ENCODE measurements at places on chromosomes 1 and 21.

- DNase-seq: no peak
These were observed 14.0 kb downstream of the HSF2BP start for GRCh38 chr21:43645136-43645891.

DNA sequence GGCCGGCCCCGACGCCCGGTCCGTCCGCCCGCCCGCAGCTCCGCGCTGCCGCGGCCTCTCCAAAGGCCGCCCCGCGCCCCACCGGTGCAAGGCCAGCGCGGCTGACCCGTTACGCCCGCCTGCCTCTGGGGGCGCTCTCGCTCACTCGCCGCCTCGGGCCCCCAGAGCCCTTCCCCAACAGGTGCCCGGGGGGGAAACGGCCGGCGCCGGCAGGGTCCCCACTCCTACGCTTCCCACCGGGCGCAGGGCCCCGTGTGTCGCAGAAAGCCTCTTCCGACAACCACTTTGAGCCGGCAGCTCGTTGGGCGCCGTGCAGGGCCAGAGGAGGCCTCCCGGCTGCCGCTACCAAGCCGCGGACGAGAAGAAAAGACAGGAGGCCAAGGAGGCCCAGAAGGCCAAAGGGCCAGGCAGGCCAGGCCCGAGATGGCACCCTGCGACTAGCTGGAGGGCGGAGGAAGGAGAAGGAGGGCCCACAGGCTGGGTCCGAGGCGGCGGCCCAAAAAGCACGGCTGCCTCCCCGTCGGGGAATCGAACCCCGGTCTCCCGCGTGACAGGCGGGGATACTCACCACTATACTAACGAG lies 64.9 kb upstream of the FCGR2A start:
- no peak for DNase-seq

GRCh38 chr1:218886101-218886871 lies 287.4 kb upstream of the LYPLAL1 start:
- peak; percentile 24 for DNase-seq

DNA sequence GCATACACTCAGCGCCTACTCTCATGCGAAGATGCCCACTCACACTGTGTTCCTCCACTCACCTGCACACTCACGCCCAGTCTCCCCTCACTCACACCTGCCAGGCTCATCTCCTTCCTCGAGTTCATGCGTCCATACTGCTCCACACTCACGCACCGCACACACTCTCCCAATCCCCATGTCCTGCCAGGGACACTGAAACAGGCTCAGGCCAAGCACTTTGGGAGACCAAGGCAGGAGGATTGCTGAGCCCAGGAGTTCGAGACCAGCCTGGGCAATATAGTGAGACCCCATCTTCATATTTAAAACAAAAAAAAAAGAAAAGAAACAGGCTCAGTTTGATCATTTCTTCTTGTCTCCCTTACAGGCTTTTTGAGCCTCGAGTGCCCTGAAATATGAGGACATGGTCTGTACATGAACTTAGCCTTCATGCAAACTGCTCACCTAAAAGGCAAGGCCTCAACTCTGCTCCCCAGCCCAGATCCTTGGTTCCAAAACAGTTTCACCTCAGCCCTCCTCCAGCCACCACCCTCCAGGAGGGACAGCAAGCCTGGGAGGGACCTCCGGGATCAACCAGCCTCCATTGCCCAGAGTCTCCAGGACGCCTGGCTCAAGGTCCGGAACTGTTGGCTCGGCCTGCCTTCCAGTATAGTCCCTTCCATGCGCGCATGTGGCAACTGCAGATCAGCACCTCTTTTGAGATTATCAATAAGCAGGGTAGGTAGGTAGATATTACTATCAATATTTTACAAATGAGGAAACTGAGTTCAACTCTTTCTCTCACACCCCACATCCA lies 2.4 kb upstream of the PTAFR start:
- no peak for DNase-seq

GRCh38 chr1:168091720-168092550 lies 44.8 kb downstream of the GPR161 start:
- no peak for DNase-seq

DNA sequence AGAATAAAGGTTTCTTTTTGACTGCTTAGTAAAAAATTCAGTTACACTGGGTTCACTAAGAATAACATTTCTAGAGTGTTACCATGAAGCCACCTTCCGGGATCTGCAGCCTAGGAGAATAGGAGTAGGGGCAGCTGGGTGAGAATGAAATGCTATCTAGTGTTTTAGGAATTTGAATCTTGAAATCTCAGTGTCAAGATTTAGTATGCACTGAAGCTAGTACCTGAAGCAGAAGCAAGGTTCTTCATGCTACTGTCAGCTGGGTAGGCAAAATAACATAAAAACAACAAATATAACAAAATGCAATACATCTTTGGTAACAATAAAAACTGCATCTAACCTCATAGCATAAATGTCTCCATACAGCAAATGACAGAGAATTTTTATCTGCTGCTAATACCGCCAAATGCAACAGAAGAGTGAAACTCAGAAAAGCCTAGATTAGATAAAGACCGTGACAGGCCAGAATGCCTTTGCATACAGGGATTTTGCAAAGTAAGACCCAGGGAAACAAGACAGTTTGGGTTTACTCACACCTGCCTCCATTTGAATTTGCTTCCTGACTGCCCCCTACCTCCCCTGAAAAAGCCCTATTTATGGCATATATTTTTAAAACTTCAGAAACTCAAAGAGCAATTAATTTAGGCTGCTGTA lies 58.2 kb downstream of the GADD45A start:
- DNase-seq: no peak

- DNase-seq: no peak
These were observed 20.5 kb downstream of the HIVEP3 start for GRCh38 chr1:41898191-41898713.

DNA sequence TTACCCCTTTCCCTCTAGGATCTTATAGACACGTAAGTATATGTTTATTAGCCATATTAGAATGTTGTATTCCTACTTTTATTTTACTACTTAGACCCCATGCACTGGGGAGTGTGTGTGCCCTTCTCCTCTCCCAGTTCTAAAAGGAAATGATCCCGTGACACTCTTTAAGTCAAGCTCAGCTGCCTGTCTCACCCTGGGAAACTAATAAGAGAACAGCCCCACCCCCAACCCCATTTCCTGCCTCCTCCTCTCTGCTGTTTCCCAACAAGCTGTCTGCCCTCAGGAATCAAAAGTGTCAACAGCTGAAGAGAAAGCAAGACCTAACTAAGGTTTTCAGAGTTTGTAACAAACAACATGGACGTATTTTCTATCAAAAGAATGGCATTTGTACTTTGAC lies 92.6 kb upstream of the VAV3 start:
- DNase-seq: no peak

DNA sequence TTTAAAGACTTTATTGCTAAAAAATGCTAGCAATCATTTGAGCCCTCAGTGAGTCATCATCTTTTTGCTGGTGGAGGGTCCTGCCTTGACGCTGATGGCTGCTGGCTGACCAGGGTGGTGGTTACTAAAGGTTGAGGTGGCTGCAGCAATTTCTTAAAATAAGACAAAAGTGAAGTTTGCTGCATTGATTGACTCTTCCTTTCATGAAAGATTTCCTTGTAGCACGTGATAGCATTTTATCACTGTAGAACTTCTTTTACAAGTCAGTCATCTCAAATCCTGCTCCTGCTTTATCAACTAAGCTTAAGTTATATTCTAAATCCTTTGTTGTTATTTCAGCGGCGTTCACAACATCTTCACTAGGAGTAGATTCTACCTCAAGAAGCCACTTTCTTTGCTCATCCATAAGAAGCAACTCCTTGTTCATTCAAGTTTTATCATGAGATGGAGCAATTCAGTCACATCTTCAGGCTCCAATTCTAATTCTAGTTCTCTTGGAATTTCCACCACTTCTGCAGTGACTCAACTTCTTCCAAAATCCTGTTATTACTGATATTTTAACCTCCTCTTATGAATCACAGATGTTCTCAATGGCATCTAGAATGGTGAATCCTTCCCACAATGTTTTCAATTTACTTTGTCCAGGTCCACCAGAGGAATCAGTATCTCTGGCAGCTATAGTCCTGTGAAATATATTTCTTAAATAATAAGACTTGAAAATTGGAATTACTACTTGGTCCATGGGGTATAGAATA lies 17.6 kb upstream of the RGS1 start:
- DNase-seq: no peak

DNA sequence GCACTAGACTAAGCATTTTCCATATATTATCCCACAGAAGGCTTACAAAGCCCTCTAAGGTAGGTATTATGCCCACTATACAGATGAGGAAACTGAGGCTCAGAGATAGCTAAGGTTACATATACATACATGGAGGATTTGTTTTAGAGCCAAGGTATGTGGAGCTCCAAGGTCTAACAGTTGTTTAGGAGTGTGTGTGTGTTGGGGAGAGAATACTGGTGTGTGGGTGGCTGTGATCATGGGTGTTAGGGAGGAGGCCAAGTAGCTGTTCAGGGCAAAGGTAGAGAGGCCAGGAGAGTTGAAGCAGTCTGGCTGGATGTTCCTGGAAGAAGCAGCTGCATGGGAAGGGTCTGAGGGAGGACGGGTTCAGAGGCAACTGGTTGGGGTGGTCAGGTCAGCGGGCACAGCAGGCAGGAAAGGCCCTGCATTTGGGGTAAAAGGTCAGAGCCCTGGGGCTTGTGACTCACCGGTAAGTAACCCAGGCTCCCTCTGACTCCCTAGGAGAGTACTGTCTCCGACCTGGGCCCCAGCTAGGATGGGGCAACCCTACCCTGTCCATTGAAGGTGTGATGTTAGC lies 5.1 kb upstream of the LDLRAP1 start:
- no peak for DNase-seq

DNA sequence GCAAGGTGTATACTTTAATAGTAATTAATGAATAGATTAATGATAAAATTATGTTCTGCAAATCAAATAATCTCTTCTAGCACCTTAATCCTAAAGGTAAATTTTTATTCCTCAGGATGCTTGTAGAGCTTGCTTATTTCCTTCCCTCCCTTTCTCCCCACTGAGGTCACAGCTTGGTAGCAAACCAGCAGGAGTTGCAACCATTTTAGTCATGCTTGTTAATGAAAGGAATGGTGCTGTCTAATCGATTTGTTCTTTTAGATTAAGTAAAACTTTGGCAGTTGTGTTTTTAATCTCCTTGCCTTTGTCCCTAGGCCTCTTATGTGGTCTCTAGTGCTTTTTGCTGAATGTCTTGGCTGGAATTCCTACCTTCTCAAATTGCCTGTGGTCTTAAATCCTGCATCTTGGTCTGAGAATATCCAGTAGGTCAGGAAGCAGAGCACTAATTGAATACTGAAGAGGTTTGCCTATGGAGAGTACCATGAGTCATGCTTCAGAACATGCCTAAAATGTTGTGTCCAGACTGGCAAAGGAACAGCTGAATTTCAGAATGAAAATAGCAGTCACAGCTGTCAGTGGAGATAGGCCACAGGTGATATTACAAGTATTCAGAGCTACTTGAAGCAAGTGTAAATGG lies 36.3 kb upstream of the RWDD3 start:
- no peak for DNase-seq

DNA sequence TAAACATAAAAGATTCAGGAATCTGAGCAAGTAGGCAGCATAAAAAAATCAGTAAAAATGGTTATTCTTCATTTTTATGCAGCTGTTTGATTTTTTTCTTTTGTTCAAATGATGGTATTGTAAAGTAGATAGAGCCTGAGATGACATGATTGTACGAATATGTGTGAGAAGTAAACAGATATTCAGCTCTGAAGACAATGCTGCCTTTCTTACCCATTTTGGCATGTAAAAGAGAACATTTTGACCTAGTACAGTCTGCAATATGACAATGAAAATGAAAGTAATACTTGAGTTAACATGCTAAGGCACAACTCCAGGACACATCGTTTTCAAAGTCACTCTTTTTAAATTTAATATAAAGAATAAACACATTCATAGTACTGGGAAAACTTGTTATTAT lies 95.7 kb upstream of the NCAM2 start:
- no peak for DNase-seq

DNA sequence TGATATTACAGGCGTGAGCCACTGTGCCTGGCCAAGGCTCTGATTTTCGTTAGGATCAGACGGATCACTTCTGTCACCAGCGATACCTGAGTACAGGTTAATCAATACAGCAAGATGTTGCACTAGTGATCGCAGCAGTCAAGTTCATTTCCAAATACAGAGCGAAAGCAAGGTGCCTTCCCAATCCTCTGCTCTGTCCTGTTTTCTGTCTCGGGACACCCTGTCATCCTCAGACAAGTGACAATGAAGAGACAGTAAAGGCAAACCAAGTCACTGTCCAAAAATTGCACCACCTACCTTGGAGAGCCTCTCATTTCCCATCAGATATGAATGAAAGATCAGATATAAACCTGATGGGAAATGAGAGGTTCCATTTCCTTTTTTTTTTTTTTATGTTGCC lies 5.6 kb upstream of the CLDN14 start:
- no peak for DNase-seq

- DNase-seq: peak; percentile 20
These were observed 11.6 kb upstream of the S100A7A start for GRCh38 chr1:153404768-153405167.

GRCh38 chr1:183070923-183071618 lies 47.9 kb downstream of the LAMC1 start:
- no peak for DNase-seq

DNA sequence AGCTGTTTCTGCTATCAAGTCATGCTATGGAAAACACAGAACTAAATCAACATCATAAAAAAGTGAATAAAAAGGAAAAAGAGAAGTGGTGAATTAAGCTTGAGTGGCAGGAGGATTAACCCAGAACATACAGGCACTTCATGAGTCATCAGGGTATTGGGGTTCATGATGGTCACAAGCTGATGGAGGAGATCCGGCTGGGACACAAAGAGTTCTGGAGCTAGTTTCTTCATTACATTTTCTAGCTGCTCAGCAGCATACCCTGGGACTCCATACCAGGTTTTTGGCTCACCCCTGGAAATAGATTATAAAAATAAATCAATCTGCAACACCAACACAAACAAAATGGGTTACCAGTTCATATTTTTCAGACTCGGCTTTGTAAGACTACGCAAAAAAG lies 42.5 kb upstream of the SYT2 start:
- no peak for DNase-seq

DNA sequence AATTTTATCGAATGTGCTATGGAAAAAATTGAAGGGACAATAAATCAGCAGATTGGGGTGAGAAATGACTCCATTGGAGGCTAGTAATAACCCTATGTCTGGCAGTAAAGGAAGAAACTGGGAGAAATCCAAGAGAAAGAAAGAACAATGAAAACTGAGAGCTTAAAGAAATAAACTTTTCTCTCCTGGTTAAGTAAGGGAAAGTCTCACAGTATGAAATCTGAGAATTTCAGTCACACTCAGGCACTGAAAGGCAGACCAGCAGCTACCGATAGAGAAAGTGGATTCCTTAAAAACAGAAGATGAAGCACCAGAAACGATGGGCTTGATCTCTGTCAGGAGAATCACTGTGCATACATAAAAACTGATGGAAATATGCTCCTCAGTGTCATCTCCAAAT lies 404.2 kb downstream of the PLPP3 start:
- no peak for DNase-seq

- DNase-seq: no peak
These were observed 18.7 kb downstream of the TMEM50A start for GRCh38 chr1:25356848-25357247.
